NCI-H526 treated with DMSO at 0.1 percent for 48 hours (cell line): ENCODE measurements at places on chromosomes 3 and 15.
A peak's percentile ranks its signal among the peaks of the same experiment; 100 is the strongest.

GRCh38 chr3:109132801-109133473 is 3.6 kb upstream of the C3orf85 start:
- DNase-seq: no peak

- DNase-seq: no peak
Observed at GRCh38 chr15:96307856-96308394, 22.6 kb upstream of the NR2F2 start.

DNA sequence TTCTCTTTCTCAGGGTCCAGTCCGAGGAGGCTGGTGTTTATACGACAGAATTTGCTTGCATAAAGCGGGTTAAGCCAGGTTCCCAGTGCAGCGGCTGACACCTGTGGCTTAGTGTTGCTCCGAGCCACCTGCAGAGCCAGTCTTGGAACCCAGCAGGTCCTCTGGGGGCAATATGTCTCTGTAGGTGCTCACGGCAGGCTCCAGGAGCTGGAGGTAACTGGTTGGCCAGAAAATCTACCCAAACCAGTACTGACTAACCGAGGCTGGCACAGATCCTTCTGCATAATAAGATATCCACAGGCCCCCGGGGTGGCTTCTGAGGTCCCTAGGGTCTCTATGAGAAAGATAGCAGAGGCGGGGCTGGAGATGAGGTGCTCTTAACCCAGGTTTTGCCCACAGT is 3.2 kb downstream of the MGLL start:
- peak; percentile 16 for DNase-seq

GRCh38 chr3:17686613-17687012 is 55.8 kb downstream of the TBC1D5 start:
- no peak for DNase-seq

DNA sequence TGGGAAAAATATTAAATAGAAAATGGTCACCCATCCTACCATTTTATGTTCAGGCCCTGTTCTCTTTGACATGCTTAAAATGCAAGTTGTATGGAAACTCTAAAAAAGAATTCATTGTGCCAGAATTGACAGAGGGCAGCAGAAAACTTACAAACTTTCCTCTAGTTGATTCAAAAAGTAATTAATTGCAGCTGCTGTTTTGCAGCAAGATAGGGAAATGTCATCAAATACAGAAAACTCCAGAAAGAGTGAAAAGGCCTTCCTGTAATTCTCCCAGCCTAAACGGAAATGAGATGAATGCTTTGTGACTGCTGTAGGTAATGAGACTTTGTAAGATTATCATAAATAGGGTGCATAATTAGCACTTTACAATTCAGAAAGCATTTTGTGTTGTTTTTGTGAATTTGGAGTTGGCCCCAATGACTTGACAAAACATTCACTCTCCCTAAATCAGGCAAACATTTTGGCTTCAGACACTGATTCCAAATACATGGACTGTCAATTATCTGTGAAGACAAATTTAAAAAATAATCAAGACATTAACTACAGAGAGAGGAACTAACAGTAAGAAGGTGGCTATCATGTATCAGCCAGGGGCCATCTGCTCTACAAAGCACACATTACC is 861.8 kb downstream of the SQOR start:
- no peak for DNase-seq

DNA sequence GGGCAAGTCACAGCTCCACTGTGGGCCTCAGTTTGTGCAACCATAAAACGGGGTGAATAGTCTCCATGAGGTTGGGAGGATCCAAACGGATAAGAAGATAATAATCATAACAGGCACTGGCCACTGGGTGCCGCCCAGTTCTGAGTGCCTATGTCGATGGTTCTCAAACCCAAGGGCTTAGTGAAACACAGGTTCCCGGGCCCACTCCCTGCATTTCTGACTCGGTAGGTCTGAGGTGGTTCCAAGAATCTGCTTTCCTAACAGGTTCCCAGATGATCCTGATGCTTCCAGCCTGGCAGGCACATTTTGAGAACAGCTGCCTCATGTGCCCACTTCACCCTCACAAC is 21.2 kb downstream of the ALS2CL start:
- no peak for DNase-seq

GRCh38 chr3:88725440-88726165 is 381.8 kb upstream of the EPHA3 start:
- no peak for DNase-seq

DNA sequence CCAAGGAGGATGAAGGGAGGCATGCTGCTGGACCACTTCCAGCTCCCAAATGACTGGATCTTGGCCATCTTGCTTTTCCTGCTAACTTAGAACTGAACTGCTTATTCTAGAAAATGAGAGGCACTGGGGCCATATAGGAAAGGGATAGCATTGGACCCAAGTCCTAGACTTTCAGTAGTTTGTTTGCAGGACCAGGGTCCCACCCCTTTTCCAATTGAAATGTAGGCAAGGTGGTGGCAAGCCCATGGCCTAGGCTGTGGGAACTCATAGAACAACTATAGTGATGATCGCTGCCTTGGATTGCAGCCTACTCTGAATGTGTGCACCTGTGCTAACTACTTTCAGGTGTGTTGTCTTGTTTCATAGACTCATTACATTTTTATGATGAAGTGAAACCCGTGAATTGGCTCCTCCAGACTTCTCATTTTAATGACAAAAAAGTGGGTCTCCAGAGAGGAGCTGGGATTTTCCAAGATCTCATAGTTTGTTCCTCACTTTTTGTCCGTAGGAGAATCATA is 50.3 kb downstream of the TGFBR2 start:
- no peak for DNase-seq

DNA sequence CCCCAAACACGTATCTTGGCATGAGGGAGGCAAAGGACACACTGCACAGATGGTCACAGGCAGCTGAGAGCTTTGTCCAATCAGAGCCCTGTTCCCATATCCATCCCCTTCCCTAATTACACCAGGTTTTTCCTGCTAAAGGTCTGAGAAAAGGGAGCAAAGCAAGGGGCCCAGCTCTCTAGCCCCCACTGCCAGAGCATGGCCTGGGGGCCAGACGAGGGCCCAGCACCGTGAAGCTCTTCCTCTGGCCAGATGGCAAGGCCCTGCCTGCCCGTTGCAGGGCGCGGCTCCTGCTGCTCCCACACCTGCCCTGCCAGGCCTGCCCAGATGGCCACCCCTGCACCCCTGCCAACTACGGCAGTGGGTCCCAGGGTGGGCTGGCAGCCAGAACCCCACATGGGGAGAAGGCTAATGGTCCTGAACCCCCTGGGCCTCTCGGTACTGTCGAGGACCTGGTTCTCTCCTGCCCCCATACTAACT is 3.2 kb downstream of the SHF start:
- no peak for DNase-seq

DNA sequence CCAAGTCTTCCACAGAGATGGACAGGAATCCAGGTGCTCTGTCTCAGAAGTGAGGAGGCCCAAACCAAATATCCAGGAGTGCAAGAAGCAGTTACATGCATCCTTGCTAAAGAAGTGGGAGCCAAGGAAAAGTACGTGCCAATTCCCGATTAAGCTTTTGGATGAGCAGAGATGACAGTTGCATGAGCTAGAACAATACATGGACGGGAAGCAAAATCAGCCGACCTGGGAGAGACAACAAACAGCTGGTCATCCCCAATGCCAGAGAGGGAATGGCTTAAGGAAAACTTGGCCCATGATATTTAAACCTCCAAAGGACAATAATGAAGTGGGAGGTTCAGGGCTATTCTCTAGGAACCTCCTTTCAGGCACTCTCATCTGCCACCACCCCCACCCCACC is 86.0 kb upstream of the ABHD17C start:
- no peak for DNase-seq

GRCh38 chr3:6612034-6612616 is 248.8 kb upstream of the GRM7 start:
- DNase-seq: no peak

GRCh38 chr3:10558736-10559135 is 53.4 kb upstream of the ATP2B2 start:
- no peak for DNase-seq

GRCh38 chr3:150104564-150104963 is 133.9 kb upstream of the PFN2 start:
- no peak for DNase-seq

GRCh38 chr3:30719536-30719935 is 113.1 kb downstream of the TGFBR2 start:
- no peak for DNase-seq

GRCh38 chr3:59914251-59914650 is 864.4 kb upstream of the CFAP20DC start:
- no peak for DNase-seq

DNA sequence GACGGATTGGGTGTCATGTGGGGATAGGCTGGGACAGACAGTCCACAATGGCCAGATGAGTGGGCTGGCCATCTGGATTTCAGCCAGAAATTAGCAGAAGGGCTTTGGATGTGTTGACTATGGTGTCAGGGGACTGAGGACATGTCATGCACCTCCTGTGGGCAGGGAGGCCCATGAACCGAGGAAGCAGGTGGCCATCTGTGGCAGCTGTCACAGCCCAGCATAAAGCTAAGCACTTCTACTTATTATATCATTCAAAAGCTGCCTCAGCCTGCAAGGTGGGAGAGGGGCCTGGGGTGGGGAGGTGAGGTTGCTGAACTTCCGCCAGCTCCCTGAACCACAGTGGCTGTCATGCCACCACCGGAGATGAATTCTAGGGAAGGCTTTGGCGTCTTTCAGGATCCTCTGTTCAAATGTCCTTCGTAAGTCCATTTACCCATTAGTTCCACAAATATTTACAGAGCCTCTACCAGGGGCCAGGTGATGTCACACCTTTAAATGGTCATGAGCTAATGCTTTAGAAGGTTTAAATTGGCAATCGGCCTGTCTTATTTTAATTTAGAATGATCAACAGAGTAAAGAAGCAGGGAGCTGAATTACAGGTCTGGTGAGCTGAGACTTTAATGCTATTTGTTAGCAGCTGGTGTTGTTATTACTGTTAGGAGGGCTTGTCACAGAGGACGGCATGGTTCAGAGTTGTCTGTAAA is 23.6 kb upstream of the CAV3 start:
- DNase-seq: no peak

DNA sequence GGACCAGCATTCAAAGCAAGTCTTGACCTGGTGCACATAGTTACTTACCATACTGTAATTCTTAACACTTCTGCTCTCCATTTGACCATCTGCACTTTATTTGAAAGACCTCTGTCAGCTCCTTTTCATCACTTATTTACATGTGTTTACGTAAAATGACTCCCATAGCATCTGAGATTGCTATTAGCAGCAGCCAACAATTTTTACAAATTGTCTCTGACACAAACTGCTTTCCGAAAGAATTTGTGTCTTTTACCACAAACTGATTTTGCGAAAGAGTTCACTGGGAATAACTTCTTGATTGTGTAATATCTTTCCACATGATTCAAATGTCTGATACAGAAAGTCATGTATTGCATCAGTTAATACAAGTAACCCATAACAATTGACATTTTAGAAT is 144.1 kb upstream of the PEX5L start:
- DNase-seq: no peak

DNA sequence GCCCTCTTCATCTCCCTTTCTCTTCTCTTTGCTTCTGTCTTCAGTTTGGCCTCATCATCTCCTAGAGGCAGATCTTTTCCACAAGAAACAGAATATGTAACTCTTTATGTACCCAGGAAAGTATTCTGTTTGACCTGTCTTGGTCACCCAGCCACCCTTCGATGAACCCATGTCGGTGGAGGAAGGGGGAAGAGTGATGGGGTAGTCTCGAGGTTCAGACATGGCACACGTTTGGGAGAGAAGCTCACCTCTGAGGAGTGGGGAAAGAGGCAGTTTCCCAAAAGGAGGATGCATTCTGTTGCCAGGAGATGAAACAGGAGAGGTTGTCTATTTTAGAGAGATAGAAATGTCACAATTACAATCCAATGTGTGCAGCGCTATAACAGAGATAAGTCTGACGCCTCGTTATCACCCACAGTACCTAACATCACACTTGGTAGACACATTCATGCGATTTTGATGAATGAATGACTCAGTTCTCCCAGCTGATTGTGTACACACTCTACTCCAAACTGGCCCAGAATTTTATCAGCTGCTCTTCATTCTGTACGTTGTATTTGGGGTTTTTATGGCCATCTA is 722 bp upstream of the CCDC50 start:
- no peak for DNase-seq

GRCh38 chr3:50241163-50241562 is 5.2 kb downstream of the GNAI2 start:
- no peak for DNase-seq

- DNase-seq: no peak
Observed at GRCh38 chr3:128098234-128098633, 25.4 kb downstream of the RUVBL1 start.

GRCh38 chr3:99648101-99648500 is 9.7 kb downstream of the COL8A1 start:
- DNase-seq: no peak
